Activated CD4-positive, alpha-beta T cell treated with anti-CD3 and anti-CD28 coated beads, Interleukin-2, amount 50 U/mL, for 24 hours (primary cell): ENCODE measurements at places on chromosomes 1 and 21.

DNA sequence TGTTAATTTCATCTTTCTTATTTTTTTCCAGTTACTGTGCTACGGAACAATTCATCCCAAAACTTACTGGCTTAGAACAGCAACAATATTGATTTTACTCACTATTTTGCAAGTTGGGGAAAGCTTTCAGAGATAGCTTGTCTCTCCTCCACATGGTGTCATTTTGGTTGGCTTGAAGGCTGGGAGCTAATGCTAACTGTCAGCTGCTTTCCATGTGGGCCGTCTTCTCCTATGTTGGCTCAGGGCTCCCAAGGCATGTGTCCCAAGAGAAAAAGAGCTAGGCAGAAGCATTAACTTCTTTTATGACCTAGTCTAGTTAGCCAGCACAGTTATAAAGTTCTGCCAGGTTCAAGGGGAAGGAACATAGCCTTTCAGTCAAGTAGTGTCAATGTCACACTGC lies 33.9 kb upstream of the CASQ2 start:
- DNase-seq: no peak

DNA sequence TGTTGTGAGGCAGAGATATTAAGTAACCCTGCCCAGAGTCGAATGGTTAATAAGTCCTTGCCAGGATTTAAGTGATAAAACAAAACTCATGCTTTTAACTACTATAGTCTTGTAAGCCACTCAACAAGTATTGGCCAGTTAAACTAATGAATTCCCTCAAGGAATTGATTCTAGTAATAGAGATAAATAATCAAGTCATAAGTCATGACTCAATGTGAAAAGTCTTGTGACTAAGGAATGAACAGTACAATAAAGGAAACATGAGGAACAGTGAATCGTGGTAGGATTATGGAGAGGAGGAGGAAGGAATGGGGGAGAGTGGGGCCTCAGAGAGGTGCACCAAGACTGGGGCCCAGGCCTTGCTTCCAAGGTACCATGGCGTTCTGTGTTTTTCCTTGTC lies 104.7 kb downstream of the FGGY start:
- no peak for DNase-seq

GRCh38 chr21:31556662-31557061 lies 102.8 kb upstream of the SOD1 start:
- no peak for DNase-seq

- no peak for DNase-seq
These were observed 29.8 kb upstream of the LRRC38 start for GRCh38 chr1:13543451-13544220.

DNA sequence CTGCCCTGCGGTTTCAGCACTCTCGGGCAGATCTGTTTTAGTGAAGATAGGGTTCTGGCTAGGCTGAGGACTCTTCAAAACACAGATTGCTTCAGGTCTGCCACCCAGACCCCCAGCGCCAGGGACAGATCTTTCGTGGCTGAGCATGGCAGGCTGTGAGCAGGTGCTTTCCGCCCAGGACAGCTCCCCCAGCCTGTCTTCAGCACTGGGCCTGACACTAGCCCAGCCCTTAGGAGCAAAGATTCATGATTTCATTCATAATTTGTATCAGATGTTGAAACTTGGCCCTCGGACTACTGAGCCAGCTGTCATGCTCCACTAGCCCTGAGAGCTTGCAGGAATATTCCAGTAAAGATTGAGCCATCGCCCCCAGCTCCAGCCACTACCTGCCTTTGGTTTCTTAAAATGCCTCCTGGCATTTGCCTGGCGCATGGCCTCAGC lies 5.9 kb downstream of the ADPRS start:
- no peak for DNase-seq

- DNase-seq: no peak
These were observed 550.6 kb downstream of the PTBP2 start for GRCh38 chr1:97271916-97272788.

DNA sequence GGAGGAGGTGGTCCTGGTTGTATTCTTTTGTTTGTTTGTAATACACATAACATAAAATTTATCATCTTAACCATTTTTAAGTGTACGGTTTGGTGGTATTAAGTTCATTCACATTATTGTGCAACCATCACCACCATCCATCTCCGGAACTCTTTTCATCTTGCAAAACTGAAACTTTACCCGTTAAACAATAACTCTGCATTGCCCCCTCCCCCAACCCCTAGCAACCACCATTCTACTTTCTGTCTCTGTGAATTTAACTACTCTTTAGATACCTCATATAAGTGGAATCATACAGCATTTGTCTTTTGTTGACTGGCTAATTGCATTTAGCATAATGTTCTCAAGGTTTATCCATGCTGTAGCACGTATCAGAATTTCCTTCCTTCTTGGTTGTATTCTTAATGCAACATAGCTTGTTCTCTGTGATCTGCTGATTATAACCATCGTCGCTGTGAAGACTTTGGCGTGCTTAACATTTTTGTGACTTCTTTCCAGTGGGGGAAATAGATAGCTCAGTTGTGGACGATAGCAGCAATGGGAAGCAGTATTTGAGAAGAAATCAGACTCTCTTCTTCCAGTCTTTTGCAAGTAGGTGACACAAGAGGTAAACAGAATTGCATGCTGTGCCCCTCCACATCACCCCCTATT lies 117.5 kb upstream of the HOOK1 start:
- no peak for DNase-seq

- DNase-seq: no peak
These were observed 896 bp downstream of the LYSMD1 start for GRCh38 chr1:151164732-151165280.

DNA sequence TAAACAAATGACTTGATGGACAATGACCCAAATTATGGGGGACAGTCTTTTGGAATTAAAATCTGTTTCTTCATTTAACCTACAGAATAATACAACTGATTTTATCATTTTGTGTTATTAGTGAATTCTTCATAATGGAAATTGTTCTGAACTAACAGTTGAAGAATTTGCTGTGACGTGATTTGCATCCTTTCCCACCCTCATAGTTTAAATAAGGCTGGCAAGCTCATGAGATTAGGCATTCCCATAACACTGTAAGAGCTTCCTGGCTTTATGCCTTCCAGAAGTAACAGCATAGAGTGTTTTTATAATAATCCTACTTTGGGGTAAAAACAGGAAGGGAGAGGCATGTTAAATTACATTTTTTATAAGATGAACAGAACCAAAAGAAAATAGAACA lies 95.7 kb downstream of the ATP6V1G3 start:
- no peak for DNase-seq

- DNase-seq: no peak
These were observed 147.3 kb upstream of the WNT4 start for GRCh38 chr1:22290157-22290556.

DNA sequence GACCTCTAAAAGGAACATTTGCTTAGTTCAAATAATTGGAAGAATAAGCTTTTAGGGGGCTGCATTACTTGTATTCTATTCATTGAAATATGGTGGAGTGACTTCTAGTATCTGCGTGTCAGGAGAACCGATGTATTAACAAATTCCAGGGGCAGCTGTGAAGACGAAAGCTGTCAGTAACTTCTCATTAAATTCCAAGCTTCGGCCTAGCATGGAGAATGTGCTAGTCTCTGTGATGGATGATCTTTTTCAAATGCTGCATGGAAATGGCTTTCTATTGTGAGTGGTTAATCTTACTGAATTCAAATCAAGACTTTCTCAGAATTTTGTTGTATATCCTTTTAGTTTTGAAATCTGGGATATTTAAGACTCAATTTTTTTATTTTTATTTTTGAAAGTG lies 429.9 kb downstream of the ADGRL2 start:
- DNase-seq: no peak

DNA sequence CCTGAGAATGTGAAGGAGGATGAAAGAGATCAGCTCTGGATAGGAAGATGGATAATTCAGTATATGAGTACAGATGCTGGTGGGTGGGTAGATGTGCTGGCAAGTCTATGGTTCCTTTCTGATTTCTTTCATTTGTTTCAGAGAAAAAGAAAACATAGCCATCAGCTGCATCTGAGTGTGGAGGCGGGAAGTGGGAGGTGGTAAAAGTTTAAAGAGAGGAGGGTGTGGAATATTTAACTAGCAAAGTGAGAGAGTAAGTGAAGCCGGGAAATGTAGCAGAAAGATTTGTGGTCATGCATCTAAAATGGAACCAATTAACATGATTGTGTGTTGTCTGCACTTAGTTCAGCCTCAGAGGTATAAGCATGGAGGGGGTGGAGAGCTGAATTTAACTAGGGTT lies 16.4 kb downstream of the RPE65 start:
- DNase-seq: no peak

- no peak for DNase-seq
These were observed 61.1 kb downstream of the FHAD1 start for GRCh38 chr1:15308135-15308534.

GRCh38 chr1:228142155-228142691 lies 2.1 kb downstream of the GUK1 start:
- DNase-seq: no peak

GRCh38 chr1:85992791-85993190 lies 163.8 kb downstream of the COL24A1 start:
- no peak for DNase-seq

DNA sequence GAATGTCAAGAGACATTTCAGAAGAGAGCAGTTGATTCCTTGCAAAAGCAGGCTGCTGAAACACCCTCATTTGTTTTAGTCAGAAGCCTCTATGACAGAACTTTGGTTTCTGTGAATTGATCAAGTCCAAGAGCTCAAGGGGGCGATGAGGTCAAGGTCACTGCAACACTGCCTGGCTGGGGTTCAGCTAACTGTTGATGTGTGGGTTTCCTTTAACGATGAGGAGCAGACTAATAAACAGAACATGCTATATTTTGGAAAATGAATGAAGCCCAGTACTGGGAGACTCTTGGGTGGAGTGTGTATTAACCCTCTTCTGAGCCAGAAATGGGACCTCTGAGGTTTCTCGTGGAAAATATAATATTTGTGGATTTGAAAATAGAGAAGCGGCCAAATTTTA lies 109.3 kb downstream of the ZC3H11B start:
- no peak for DNase-seq

DNA sequence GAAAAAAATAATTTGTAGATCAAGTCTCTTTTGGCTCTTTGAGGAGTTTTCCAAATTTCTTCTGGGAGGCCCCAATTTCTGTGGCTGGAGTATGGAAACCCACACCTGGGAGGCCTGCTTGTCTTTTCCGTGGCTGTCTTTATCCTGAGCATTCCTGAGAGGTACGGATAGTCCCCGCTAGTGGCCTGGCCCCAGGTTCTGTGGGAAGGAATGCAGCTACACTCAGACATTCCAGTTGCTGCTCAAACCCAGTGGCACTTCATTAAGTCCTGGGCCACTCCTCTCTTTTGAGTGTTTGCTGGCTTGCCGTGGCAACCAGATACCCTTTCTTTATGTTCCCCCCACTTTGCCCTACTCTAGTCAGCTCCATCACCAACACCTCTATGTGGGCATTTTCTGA lies 310.4 kb downstream of the ASTN1 start:
- DNase-seq: no peak

DNA sequence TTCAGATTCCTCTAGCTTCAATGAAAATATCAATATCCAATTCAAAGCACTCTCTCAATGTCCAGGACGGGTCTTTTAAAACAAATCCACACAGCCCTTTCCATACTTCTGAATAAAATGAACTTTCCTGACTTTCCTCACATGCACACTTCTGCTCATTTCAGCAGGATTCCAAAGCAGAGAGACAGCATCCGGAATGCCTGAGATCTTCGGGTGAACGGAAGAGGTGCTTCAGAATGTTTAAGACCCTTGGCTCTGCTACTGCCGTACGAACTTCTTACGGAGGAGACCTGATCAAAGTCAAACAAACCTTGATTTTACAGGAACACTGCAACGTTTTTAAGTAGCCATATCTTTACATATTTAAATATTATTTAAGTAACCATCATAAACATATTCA lies 245.7 kb downstream of the PTBP2 start:
- DNase-seq: no peak

DNA sequence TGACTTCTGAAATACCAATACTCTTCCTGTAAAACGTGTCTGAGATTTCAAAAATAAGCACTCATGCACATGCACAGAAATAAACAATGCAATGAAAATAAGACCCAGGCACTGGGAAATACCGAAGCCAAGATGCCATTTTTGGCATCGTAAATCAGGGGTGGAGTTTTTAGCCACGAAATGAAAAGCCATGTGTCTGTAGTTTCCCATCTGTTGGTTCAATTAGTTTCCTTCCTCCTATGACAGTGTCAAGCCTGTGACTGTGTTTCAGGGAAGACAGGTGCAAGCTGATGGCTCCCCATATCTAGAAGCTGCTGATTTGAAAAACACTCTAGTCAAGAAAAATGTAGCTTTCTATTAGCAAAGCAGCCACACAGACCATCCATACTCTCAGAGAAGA lies 480.4 kb upstream of the CAMK1G start:
- DNase-seq: no peak
